Posterior cingulate gyrus (tissue), 11 donors: ENCODE measurements at places on chromosomes 3 and 15.

GRCh38 chr15:76160426-76161152 is 100.8 kb downstream of the TMEM266 start:
- no peak for DNase-seq

DNA sequence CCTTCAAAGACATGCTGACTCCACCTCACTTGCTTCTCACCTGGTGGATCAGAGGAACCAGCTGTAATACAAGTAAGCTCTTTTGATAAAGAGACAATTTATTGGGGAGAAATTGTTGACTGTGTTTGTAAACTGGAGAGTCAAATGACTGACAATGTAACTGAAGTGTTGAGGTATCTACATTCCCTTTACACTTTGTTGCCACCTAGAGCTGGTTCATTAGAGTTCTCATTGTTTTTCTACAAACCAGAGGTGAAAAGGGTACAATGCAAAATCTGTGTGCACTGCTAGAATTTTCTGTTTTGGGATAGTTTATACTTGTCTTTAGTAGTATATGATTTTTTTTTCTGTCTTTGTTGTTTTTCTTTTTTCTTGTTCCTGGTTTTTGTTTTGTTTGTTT is 8.7 kb upstream of the LRRC58 start:
- no peak for DNase-seq

- DNase-seq, result no peak
Observed at GRCh38 chr3:108511490-108511889, 1.1 kb upstream of the MYH15 start.

- no peak for DNase-seq
Observed at GRCh38 chr3:107414325-107414964, 37.2 kb downstream of the CCDC54 start.

DNA sequence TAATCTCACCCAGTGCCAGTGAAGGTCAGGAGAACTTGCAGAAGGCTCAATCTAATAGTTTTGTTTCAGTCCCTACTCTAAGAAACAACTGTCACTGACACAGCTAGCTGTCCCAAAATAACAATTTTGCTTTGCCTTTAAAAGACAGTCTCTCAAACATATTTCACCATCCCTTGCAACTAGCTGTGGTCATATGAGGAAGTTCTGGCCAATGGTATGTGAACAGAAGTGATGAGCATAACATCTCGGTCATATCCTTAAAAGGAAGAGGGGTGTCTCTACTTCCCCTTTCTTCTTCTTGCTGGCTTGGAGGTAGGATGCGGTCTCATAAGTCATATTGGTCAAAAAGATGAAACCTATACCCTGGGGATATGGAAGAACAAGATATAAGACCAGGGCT is 198.1 kb downstream of the NEK10 start:
- no peak for DNase-seq

DNA sequence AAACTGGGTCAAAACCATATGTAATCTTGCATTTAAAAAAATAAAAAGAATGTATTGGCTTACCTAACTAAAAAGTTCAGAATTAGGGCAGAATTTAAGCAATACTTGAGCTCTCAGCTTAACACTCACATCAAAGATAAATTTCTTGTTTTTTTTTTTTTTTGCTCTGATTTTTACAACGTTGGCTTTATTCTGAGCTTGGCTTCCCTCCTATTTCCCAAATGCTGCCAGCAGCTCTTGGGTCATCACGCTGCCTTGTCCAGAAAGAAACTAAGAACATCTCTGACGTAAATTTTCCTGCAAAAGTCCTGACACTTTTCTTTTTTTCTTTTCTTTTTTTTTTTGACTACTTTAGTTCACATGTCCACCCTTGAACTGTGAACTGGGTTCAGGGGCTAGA is 150.6 kb upstream of the TGFBR2 start:
- DNase-seq, result no peak

DNA sequence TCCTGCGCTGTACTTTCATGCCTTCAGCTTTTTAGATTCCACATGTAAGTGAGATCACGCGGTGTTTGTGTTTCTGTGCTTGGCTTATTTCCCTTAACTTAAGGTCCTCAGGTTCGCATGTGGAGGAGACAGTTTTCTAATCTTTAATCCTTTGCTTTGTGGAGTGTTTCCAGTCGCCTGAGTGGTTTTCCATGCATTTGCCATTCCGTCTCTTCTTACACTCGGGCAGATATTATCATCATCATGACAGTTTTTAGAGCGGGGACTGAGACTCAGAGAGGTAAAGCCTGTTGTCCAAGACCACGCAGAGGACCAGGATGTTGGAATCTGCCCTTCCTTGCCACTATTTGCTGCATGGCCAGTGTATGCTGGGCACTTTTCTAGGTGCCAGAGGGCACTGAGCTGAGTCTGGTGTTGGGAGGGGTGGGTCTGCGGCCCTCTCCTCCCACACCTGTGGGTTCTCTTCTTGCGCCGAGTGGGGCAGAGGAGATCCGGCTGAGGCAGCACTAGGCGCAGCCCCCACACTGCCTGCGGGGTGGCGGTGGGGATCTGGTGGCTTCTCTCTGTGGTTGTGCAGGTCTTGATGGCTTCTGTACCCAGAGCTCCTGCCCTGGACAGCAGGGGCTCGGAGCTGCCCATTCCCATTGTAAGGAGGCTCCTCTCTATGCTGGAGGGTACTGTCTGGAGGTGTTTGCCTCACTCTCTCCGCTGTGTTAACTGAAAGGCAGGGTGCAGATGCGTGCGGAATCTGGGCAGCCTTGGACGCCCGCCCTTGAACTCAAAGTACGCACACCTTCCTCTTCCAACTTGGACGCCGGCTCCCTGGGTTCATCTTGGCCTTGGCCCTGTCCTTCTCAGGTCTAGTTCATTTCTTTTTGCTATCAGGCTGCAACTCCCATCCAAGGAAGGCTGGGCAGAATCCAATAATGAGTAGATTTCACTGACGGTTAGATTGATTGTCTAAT is 156.0 kb upstream of the RGMA start:
- DNase-seq, result no peak

DNA sequence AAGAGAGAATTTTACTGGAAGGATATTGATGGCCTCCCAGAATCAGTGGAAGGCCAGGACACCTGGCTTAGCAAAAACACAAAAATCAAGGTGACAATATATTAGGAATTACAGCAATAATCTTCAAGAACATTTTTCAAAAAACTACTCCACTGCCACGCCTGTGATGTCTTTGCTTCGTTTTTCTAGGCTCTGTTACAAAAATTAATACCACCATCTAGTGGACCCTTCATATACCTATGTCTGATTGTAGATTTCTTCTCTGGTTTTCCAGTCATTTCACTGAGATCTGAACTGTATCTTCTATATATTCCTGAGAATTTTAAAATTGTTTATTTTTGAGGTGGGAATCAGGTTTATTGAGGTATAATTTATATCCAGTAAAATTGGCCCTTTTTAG is 5.6 kb upstream of the SLC33A1 start:
- no peak for DNase-seq

- no peak for DNase-seq
Observed at GRCh38 chr3:155549087-155549486, 195.8 kb downstream of the PLCH1 start.

- DNase-seq, result peak; percentile 84
Observed at GRCh38 chr3:13879102-13879945, 547 bp downstream of the WNT7A start.

DNA sequence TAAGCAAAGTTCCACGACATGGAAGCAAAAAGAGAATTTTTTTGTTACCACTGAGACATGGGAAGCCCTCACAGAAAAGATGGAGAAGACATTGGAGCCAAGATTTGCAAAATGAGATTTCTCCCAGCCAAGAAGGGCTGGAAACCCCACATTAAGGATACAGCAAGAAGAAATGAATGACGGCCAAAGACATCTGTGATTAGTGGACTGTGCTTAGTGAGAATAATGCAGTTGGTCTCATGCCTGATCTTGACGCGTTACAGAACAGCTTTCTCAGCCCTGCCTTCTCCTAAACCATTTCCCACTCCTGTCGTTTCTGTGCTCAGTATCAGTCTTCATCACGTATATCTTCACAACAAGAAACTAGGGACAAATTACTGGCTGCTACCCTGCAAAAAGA is 45.8 kb upstream of the ARRDC4 start:
- no peak for DNase-seq

DNA sequence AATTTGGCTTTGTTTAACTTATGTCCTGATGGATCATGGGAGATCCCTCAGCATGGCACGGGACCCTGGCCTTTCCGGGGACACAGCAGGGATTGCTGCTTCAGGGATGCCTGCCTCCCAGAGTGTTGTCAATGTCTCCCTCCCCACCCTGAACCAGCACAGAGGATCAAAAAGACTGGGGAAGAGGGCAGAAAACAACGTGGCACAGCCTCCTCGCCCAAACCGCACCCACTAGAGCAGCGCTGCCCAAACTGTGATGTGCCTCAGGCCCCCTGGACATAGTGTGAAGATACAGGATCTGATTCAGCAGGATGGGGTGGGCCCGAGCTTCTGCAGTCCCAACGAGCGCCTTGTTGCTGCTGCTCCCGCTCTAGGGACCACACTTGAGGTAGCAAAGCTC is 34.5 kb downstream of the SLC6A20 start:
- no peak for DNase-seq

DNA sequence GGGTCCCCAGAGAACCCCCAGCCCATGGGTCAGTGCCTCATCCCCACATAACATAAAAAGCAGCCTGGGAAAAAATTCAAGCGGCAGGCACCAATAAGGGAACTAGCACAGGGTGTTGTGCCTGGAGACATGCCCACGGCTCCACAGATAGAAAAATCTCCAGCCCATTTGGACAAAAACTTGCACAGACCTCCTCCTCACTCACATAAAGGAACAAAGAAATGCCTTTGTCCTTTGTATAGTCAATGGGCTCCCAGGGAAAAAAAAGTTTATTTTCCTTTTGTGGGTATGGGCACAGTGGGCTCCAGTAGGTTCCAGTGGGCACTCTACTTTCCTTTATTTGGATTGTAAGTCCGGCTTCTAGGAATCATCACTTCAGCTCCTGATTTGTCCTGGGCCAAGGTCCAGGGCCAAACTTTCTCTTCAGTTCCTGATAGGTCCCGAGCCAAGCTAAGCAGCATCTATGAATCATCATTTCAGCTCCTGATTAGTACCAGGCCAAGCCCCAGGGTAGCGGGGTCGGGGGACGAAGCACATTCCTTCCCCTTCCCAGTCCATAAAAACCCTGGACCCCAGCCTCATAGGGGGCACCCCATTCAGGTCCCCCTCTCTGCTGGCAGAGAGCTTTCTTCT is 1.6 kb upstream of the DNAH12 start:
- DNase-seq, result no peak

DNA sequence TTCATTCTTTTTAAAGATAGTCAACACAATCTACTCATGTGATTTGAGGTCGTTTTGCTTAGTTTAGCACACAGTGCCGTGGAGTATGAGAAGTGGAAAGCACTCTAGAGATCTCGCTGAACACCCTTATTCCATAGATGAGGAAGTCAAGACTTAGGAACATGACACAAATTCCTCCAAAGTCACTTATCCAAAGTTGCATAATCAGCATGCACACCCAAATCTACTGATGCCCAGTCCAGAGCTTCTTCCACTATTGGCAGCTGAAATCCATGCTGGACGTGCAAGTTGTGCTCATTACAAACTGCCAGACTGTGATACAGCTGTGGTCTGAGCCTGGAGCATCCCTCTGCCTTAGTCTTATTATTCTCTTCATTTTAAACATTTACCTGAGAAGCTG is 83.5 kb upstream of the ZNF280D start:
- no peak for DNase-seq

GRCh38 chr3:184874709-184875644 is 63.0 kb downstream of the VPS8 start:
- no peak for DNase-seq

DNA sequence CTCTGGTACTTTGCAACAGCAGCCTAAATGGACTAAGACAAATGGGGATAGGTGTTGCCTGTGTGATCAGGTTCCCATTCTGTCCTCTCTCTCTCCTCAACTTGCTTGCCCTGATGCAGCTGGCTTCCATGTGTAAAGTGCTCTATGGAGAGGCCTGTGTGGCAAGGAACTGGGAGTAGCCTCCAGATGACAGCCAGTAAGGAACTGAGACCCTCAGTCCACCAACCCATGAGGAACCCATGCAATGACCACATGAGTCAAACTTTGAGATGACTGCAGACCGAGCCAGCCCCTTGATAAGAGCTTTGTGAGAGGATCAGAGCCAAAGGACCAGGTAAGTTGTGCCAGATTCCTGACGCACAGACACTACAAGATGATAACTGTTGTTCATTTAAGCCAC is 74.6 kb upstream of the ADPGK start:
- no peak for DNase-seq

DNA sequence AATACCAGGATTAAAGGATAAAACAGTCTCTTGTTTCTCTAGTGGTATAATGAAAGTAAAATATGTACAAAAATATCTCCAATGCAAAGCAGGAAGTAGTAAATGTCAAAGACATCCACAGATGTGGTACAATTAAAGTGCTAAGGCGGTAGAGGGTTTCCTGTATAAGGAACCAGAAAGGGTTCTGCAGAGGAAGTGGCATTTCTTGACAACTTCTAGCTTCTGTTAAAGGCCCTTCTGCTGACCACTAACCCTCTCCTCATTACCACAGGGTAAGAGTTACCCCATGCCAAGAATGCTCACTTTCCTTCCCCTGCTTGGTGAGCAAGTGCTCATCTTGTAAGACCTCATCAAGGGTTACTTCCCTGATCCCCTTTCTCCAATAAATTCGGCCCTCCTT is 883.6 kb upstream of the NR2F2 start:
- DNase-seq, result no peak

GRCh38 chr3:197174927-197175326 is 123.5 kb downstream of the DLG1 start:
- no peak for DNase-seq

DNA sequence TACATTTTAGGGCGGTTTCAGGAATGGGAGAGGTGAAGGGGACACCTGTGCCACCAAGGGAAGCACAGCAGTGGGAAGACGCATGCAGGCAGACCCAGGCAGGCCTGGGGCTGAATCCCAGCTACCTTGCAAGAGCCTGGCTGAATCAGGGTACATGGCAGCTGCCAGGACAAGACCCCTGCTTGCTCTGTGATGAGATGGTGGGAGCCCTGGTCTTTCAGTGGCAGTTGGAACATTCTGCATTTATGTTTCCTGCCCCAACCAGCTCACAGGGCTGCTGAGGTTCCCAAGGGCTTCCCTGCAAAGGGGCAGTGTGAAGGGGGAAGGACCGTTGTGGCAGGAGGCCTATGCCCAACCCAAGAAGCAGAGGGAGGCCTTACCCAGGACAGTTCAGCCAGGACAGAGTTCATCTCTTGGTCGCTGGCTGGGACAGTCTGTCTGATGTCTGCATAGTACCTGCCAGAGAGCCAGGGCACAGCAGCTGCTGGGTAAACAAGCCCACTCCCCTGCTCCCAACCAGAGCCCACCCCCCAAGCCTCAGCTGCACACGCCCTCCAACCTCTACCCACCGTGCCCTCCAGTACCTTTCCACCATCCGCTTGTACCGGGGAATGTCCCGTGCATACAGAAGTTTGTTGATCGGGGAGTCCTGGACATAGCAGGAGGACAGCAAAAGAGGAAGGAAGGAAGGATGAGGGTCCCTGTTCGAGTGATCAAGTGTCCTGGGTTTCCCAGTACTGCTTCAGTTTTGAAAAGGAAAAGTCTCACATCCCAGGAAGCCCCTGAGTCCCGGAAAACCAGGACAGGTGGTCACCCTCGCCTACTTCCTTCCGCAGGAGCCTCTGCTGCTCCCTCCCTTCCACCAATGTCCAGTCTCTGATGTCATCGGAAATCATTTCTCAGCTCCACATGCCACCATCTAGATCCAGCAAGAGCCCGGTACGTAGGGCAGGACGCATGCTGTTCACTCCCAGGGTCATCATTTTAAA is 23.1 kb downstream of the PLXNB1 start:
- peak; percentile 55 for DNase-seq
